ENCODE measurements at places on chromosomes 7 and 10.

DNA sequence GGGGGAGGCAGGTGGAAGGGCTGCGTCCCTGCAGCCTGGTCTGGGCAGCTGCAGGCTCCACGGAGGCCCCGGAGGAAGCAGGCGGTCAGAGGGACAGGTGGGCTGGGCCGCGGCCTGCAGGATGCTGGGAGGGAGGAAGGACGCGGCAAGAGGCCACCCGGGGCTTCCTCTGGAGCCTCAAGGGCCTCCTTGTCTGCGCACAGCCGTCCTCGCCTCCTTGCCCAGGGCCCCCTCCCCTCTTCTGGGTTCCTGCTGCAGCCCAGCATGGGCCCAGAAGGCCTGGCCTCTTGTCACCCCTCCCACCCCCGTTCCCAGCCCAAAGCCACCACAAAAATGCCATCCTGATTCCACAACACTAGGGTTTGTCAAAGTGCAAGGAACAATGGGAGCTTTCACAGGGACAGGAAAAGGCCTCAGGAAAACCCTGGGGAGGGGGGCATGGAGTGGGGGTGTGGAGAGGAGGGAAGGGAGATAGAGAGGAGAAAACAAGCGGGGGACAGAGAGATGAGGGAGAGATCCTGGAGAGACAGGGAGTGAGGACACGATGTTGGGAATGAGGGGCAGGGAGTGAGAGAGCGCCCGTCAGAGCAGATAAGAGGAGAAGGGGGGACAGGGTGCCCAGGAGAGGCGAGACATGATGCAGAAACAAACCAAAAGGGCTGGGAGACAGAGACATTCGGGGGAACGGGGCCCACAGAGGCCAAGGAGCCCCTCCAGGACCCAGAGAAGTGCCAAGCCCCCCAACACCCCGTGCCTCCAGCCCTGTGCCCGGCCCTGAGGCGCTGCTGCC lies 41.8 kb downstream of the ZCCHC24 start:
- H3K4me1 ChIP-seq: no peaks in the 10 kb centered on the region
- no peak overlapping the region for H3K4me3 ChIP-seq
- no peak overlapping the region for H3K27ac ChIP-seq
- H3K27me3 ChIP-seq: no peaks in the 10 kb centered on the region
- DNase-seq: no peak

DNA sequence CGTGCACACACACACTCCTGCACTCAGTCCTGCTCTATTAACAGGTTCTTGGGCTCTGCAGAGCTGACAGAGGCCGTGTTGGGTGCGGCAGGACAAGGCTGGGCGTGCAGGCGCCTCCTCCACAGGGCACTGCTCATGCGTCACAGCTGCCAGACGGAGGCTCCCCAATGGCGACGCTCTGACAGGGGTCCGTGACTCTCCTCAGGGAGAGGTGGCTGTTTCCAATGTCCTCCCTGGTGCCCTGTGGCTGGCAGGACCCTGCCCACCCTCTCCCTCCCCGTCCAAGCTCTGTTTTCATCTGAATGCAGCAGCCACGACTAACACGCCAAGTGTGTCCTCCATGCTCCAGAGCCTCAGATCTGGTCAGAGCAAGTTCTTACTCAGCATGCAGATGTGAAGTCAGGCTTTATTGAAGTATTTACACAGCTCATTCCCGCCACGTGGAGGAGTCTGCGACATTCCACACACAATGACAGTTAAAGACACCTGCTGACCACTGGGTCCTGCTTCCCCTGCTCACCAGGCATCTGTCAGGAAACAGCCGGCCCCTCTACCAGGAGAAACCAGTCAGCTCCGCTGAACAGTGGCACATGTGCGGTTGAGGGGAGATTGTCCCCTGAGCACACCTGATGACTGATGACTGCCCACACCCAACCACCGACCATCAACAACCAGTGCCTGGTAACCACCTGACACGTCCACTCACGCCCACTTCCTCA lies 116.7 kb downstream of the VIPR2 start:
- H3K4me3 ChIP-seq: no peak overlapping the region
- H3K36me3 ChIP-seq: no peaks in the 10 kb centered on the region
- no peaks in the 10 kb centered on the region for H3K27me3 ChIP-seq
- H3K27ac ChIP-seq: no peak overlapping the region
- no peak for DNase-seq

- H3K4me1 ChIP-seq: no peaks in the 10 kb centered on the region
- H3K27ac ChIP-seq: no peak overlapping the region
- H3K4me3 ChIP-seq: no peak overlapping the region
- H3K36me3 ChIP-seq: no peaks in the 10 kb centered on the region
- DNase-seq: no peak
- H3K27me3 ChIP-seq: no peaks in the 10 kb centered on the region
Measured at GRCh38 chr7:124369310-124369709, 336.4 kb upstream of the TMEM229A start.

GRCh38 chr10:34599026-34599795 lies 215.9 kb downstream of the PARD3 start:
- no peak overlapping the region for H3K27ac ChIP-seq
- no peak overlapping the region for H3K4me3 ChIP-seq
- H3K27me3 ChIP-seq: no peaks in the 10 kb centered on the region
- no peaks in the 10 kb centered on the region for H3K36me3 ChIP-seq

DNA sequence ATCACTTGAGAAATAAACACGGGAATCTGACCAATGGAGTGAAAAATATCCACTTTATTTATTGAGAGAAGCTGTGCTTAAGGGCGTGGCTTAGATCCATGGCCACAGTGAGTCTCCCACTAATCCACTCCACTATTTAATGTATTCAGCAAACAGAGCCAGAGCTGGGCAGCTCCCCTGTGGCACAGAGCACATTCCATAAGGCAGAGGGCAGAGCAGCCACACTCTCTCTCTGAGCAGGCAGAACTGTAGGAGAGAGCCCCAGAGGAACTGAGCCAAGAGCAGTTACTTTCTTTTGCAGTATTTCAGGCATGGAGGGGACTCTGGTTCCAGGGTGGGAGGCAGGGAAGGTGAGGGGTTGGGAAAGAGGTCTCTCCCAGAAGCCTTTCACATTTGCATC lies 106.0 kb downstream of the GALNT17 start:
- no peaks in the 10 kb centered on the region for H3K36me3 ChIP-seq
- no peaks in the 10 kb centered on the region for H3K27me3 ChIP-seq
- no peak overlapping the region for H3K27ac ChIP-seq
- H3K4me3 ChIP-seq: no peak overlapping the region

GRCh38 chr7:12898620-12899019 lies 211.2 kb downstream of the ARL4A start:
- H3K4me3 ChIP-seq: no peak overlapping the region
- H3K36me3 ChIP-seq: no peaks in the 10 kb centered on the region
- no peak overlapping the region for H3K27ac ChIP-seq
- no peaks in the 10 kb centered on the region for H3K4me1 ChIP-seq

DNA sequence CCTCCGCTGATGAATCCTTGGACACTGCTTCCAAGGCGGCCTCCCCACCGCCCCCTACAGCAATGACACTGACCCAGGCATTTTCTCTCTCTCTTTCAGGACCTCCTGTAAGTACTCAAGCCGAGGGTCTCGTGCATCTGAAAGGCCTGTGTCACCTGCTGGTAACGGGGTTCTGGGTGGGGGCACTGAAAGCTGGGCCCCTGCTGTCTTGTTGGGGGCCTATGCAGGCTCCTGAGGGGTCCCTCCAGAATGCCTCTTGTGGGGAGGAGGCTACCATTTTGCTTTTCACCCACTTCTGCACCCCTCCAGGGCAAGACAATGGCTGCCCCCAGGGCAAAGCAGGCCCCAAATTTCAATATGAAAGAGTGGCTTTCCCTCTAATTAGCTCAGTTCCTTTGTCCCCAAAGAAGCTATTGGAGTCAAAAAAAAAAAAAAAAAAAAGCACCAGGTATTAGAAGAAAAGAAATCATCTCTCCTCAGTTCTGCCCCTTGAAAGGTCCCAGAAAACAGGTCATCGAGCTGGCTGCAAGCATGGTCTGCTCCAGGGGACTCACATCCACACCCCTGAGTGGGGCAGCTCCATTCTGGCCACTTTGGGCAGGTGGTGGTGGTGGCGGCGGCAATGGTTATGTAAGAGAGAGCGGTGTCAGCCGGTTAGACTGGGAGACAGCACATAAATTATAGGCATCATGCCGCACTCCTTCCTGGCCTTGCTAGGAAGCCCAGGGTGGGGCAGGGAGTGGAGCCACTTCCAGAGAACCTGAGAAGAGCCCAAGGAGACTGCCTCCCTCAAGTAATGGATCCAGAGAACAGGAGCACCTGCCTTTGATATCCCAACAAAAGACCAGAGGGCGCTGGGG lies 66.2 kb downstream of the COL13A1 start:
- no peaks in the 10 kb centered on the region for H3K27me3 ChIP-seq
- DNase-seq: no peak
- no peak overlapping the region for H3K4me3 ChIP-seq
- H3K4me1 ChIP-seq: no peaks in the 10 kb centered on the region
- no peaks in the 10 kb centered on the region for H3K36me3 ChIP-seq

GRCh38 chr10:1257274-1257673 lies 201.1 kb downstream of the WDR37 start:
- no peak overlapping the region for H3K27ac ChIP-seq
- H3K36me3 ChIP-seq: no peaks in the 10 kb centered on the region
- DNase-seq: no peak
- H3K4me3 ChIP-seq: no peak overlapping the region

GRCh38 chr7:65477326-65477725 lies 103.7 kb downstream of the ZNF92 start:
- H3K4me3 ChIP-seq: no peak overlapping the region
- H3K4me1 ChIP-seq: peaks cover 35% of the 10 kb centered on the region
- DNase-seq: no peak
- H3K27me3 ChIP-seq: no peaks in the 10 kb centered on the region
- H3K27ac ChIP-seq: no peak overlapping the region

- no peaks in the 10 kb centered on the region for H3K27me3 ChIP-seq
- no peaks in the 10 kb centered on the region for H3K36me3 ChIP-seq
- H3K4me1 ChIP-seq: peaks cover 8% of the 10 kb centered on the region
- H3K27ac ChIP-seq: no peak overlapping the region
- DNase-seq: no peak
- H3K4me3 ChIP-seq: no peak overlapping the region
Measured at GRCh38 chr7:135801045-135801693, 52.6 kb upstream of the FAM180A start.

- H3K36me3 ChIP-seq: no peaks in the 10 kb centered on the region
- no peak overlapping the region for H3K4me3 ChIP-seq
- no peaks in the 10 kb centered on the region for H3K4me1 ChIP-seq
- no peak overlapping the region for H3K27ac ChIP-seq
- H3K27me3 ChIP-seq: no peaks in the 10 kb centered on the region
Measured at GRCh38 chr10:538895-539294, 150.6 kb downstream of the DIP2C start.

DNA sequence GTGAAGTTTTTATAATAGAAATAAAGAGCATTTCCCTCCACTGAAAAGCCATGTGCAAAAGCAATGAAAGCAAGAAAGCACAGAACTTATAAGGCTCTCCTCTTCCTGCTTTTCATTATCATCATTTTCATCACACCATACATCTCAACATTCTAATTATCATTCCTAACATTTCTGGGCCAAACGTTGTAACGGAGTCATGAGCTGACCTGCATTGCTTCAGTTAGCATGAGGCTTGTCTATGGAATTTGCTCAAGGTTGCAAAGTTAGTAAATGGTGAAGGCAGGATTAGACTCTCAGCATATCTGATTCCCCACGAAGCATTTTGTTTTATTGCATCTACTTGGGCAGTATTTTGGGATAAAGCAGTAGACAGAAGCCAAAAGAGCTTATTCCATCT lies 11.4 kb downstream of the SCIN start:
- no peaks in the 10 kb centered on the region for H3K36me3 ChIP-seq
- no peaks in the 10 kb centered on the region for H3K27me3 ChIP-seq
- DNase-seq: no peak
- H3K27ac ChIP-seq: no peak overlapping the region
- no peaks in the 10 kb centered on the region for H3K4me1 ChIP-seq

GRCh38 chr10:69802424-69803161 lies 887 bp downstream of the COL13A1 start:
- H3K27ac ChIP-seq: no peak overlapping the region
- DNase-seq: no peak
- no peak overlapping the region for H3K4me3 ChIP-seq
- H3K4me1 ChIP-seq: no peaks in the 10 kb centered on the region
- no peaks in the 10 kb centered on the region for H3K36me3 ChIP-seq
- H3K27me3 ChIP-seq: no peaks in the 10 kb centered on the region
